Stimulated activated CD8-positive, alpha-beta memory T cell treated with anti-CD3 and anti-CD28 coated beads, Interleukin-2, amount 100 ng/mL, for 48 hours (primary cell): ENCODE measurements at places on chromosomes 5 and 9.

- DNase-seq: no peak
These were observed 2.0 kb upstream of the CAMSAP1 start for GRCh38 chr9:135909371-135909770.

GRCh38 chr5:43514025-43514424, 923 bp downstream of the C5orf34 start:
- DNase-seq: no peak

DNA sequence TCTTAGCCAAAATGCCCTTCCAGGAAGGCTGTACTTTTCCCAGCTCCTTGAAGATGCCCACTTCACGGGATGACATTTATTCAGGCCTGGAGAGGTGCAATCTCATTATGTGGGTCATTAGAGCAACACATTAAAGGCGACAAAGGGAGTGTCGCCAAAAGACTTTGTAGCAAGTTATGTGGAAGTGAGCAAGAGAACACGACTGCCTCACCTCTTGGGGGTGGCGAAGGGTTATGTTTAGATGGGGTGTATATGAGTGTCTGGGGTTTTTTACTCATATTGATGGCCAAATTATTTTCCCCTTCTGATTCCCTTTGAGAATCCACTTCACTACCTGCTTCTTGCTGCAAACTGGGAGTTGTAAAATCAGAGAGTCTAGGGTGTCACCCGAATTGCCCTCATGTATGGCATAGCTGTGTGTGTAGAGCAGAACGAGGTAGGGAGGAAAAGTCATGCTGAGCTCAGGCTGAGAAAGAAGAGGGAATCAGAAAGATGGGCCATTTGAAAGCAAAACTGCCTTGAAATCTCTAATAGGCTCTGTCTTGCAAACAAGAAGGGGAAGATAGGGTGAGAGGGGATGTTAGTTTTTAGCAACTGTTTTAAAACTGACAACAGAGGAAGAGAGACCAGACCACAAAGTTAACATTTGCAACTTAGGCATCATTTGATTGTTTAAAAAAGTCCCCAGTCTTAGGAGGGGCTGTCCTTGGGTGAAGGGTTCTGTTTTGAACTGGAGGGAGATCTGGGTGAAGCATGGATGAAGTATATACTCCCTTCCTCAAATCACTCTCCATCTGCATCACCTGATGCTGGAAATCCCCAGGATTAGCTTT, 97.1 kb upstream of the IL12B start:
- no peak for DNase-seq

DNA sequence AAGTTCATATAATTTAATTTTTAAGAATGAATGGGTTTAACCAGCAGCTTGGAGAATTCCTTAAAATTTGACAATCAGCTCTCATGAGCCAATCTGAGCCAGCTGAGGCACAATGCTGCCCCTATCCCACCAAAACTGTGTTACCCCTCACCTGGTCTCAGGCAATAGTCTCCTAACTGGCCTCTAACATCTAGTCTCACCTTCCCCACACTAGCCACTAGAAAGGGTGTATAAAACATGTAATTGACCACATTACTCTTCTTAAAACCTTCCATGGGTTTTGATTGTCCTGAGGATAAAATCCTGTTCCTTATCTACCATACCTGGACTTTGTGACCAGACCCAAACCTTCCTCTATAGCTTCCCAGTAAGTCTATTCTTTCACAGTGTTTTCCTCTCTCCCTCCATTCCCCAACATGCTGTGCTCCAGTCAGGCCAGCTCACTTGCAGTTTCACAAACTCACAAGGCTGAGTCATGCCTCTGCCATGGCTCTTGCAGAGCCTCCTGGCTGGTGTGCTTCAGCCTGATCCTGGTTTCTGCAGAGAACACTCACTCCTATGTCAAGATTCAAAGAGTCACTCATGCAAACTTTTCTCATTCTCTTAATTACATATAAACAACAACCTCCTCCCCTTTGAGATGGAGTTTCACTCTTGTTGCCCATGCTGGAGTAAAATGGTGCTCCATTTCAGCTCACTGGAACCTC, 16.0 kb upstream of the ZCCHC7 start:
- DNase-seq: no peak

DNA sequence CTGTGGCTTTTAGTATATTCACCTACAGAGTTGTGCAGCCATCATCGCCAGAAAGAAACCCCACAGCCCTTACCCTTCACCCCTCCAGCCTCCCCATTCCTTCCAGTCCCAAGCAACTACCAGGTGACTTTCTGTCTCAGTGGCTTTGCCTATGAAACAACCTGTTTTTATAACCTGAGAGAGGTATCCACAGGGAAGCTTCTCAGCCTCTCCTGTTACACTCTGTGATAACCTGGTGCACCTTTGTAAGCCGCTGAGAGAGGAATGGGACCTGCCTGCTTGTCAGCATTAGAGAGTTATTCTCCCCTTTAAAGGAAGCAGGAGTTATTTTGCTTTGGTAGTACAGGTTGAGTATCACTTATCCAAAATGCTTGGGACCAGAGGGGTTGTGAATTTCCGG, 93.6 kb downstream of the TRIO start:
- no peak for DNase-seq

GRCh38 chr9:85067792-85068191, 398.3 kb downstream of the NTRK2 start:
- no peak for DNase-seq

- DNase-seq: no peak
These were observed 4.6 kb downstream of the PTCH1 start for GRCh38 chr9:95511952-95512708.

DNA sequence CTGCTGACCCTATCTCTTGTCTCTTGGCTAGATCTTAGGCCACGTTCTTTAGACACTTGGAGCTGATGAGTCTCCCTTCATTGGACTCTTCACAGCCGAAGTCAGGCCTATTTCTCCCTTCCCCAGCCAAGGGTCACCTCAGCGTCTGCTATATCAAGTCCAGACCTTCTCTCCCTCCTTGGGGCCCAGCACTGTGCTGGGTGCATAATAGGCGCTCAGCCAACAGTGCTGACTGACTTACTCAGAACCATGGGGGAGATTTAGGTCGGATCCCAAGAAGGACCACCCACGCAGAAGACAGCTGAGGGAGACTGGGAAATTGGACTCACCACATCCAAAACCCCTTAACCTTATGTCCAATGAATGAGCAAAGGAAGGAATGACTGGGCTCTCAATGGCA, 5.6 kb upstream of the AMBP start:
- DNase-seq: no peak

DNA sequence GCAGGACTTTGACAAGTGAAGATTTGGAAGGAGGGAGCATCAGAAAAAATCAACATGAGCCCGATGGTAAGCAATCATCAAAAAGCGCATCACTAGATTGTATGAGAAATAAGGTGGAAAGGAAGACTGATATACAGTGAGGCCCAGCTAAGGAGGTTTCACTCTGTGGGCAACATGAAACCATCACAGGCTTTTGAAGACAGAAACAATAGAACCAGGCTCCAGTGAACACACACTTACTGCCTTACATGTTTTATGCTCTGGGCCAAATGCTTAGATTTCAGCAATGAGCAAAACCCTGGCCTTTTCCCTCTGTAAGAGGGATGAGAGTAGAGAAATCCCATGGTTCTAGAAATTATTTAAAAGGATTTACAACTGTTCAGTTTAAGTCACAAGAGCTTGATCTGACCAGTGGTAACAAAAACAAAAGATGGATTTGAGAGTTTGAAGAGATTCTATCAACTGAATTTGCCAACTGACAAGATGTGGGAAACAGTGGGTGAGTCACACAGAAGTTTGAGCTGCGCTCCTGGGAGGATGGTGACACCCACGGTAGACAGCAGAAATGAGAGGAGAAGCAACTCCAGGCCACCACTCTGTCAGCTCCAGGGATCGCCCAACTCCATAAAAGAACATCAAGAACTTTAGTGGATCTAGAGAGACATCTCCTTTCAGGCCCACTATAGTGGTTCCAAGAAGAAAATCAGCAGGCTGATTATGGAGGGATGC, 261.8 kb downstream of the MCTP1 start:
- no peak for DNase-seq

DNA sequence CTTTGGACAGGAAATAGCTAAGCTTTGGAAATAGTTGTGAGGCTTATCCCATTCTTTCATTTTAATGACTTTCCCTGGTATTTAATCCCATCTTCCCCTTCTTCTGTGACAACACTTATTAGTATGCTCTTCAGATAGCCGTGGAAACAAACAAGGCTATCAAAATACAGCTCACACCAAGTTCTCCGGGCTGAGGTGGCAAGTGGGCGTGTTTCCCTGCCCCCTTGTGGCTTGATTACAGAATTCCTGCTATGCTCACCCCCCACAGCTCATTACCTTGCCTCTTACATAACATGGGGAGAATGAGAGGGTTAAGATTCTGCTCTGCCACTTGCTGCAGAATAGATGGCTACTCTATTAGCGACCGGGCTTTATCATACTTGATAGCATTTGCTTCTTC, 437.1 kb upstream of the TLE4 start:
- DNase-seq: no peak

DNA sequence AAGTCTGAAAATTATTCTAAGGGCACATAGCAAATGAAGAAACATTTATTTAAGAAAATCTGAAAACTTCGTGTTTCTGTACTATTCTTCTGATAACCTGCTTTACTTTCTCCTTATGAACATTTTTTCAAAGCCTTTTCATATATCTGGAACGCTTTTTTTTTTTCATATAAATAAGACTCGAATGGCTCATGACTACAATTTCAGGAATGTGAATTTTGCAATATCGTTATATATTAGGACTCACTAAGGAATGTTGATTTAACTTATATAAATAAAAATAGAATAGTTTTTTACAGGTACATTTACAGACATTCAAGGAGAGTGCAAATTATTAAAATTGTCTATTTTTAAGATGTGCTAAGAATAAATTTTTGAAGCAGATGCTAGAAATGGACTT, 42.9 kb downstream of the GPBP1 start:
- DNase-seq: no peak

- no peak for DNase-seq
These were observed 2.2 kb downstream of the CPEB4 start for GRCh38 chr5:173890195-173890991.

DNA sequence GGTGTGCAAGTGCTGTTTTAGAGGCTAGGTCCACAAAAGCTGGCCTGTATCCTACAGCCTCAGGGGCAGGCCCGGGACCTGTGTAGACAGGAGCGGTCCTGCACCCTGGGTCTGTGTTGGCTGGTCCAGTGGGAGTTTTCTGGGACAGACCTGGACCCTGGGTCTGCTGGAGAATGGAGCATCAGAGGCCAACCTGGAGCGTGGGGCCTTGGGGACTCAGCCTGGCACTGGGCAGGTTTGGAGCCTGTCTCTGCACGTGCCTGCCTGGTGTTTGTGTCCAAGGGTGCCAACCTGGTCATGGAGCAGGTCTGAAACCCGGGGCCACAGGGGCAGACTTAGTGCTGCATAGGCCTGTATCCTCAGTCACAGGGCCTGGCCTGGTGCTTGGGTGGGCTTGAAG, 45.8 kb downstream of the SRFBP1 start:
- DNase-seq: no peak

GRCh38 chr5:96326902-96327301, 106.1 kb downstream of the PCSK1 start:
- no peak for DNase-seq

DNA sequence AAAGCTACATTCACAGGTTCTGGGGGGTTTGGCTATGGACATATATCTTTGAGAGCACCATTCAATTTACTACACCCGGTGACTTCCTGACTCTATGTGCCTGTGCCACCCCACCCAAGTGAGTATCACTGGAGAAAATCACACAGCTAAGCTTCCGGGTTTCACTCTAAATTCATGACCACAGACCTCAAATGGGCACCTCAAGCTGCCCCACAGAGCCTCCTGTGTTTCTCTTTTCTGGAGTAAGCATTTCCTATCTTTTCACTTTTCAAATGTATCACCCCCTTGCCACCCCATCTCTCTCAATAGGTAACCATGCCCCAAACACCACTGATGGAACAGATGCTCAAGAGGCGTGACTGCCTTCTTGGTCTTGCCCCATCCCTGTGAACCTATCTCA, 49.2 kb upstream of the NEK6 start:
- DNase-seq: no peak

DNA sequence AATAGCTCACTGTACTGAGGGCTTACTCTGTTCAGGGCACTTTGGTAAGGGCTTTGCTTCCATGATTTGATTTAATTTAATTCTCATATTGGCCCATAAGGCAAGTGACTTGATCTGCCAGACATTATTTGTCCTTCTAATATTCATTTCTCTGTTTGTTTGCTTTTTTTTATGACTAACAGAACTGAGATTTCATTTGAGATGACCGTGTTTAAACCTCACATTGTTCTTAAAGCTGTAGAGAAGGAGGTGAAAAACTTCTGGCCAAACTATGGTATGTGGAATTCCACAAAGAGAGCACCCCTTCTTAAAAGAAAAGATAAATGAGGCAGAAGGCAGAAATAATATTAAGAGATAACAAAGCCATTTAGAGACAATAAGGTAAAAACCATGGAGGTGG, 775.6 kb upstream of the ACO1 start:
- no peak for DNase-seq

DNA sequence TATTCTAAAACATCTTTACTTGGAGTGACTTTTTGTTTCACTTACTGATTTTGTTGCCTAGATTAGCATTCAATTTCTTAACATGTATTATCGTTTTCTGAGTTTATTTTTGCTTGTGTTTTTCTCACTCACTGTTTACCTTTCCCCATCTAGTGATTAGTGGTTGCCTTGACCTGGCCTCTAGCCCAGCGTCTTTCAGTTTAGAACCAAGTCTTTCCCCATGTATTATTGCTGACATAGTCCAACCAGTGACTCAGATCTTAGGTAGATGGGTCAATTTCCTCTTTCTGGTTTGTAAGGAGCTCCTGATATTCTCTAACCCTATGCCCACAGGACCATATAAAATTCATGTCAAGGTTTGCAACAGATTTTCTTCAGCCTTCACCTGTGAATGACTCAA, 135.5 kb downstream of the PRR16 start:
- no peak for DNase-seq

DNA sequence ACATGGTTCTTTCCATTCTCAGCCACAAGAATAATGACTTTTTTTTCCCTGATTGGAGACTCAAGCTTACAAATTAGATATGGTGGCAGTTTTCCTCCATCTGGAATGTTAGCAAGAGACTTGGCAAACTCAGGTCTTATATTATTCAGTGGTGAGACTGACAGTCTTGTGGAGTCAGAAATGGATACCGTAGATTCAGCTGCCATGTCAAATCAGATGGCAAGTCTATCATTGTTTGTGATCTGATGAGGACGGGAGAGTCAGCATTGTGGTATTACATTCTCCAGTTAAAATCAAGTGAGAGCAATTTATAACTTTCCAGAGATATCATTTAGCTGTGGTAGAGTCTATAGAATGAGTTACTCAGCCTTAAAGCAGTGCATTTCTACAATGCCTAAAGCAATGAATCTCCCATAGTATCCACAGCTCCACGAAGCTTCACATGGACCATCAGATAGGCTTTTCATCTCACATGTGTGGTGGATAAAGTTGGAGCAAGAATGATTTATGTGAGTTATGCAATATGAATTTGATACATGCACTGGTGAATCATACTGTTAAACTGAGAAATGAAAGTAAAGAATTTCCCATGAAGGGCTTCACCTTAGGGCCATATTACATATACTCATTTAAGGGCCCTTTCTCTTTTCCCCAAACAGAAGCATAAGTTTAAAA, 430.6 kb downstream of the ZNF608 start:
- DNase-seq: no peak

- DNase-seq: no peak
These were observed 138.0 kb upstream of the KCNN2 start for GRCh38 chr5:114223866-114224265.
